ENCODE measurements at places on chromosomes 1 and 21.

GRCh38 chr1:229641306-229641705 lies 15.3 kb downstream of the URB2 start:
- no peak for DNase-seq

GRCh38 chr1:111709986-111710385 lies 29.2 kb downstream of the INKA2 start:
- no peak for DNase-seq

- DNase-seq: peak; percentile 69
These were observed 201.0 kb downstream of the HS2ST1 start for GRCh38 chr1:87115317-87115890.

DNA sequence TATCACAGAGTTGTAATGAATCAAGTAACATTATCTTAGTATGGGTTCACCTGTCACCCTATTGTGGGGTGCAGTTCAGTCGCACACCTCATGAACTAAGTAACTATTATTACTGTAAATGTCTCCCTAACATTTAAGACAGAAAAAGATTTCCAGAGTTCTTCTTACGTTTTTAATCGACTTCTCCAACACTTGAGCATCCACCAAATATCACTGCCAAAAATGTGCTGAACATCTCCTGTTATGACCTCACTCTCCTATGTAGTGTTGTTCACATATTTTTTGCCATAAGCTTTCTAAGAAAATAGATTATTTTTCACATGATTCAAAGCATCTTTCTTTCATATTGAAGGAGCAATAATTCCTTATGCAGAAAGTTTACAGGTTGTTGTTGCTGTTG lies 1.3 kb downstream of the TTLL7 start:
- no peak for DNase-seq

- DNase-seq: no peak
These were observed 31.7 kb upstream of the MAN1A2 start for GRCh38 chr1:117335376-117336086.

GRCh38 chr21:32842146-32842545 lies 70.6 kb upstream of the PAXBP1 start:
- DNase-seq: no peak

GRCh38 chr1:167641786-167642500 lies 11.9 kb downstream of the RCSD1 start:
- no peak for DNase-seq

DNA sequence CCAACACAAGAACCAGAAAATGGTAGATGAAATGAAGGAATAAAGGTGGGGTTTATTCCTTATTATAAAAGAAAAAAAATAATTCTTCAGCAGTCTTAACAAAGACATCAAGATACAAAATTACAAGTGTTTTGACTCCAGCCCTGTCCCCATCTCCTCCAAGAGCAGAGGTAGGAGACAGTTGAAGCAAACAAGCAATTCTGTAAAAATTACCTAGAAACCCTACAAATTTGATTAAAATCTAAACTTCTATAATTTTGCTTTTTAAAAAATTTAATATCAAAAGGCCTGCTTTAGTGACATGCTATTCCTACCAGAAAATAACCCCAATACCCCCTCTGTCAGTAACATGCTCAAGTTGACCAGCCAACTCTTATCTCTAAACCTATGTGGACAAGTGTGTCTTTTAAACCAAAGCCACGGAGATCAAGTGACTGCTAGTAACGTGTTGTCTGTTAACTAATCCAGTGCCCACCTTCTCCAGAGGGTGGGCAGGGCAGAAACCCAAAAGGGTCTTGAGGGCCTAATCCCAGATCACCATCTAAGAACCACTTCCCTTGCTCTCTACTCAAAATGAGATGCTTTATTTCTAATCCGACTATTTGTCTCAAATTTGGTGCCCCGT lies 8.4 kb downstream of the GLUL start:
- DNase-seq: no peak

GRCh38 chr1:161185732-161186311 lies 8.5 kb upstream of the B4GALT3 start:
- DNase-seq: no peak

- no peak for DNase-seq
These were observed 37.8 kb upstream of the C8B start for GRCh38 chr1:57003398-57004139.

DNA sequence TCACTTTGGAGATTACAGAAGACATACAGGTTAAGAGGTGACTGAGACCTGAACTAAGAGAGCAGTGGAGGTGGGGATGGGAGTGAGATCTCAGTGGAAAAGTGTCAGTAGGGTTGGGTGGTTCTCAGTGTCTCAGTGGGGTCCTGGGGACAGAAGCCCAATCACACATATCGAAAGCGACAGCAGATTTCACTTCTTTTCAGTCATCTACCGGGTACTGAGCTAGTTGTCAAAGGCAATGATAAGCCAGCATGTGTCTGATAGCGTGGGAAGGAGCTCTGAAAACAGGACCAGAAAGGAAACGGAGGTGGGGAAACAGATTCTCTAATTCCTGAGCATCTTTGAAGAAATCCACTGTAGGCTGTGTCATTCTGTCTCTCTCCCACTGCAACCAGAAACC lies 59.5 kb downstream of the RHOU start:
- no peak for DNase-seq

- no peak for DNase-seq
These were observed 14.1 kb upstream of the VWA5B1 start for GRCh38 chr1:20276485-20277159.

GRCh38 chr1:180003026-180003695 lies 48.6 kb downstream of the CEP350 start:
- DNase-seq: no peak

- DNase-seq: no peak
These were observed 171.8 kb downstream of the TOMM20 start for GRCh38 chr1:234956821-234957329.

- no peak for DNase-seq
These were observed 141.8 kb downstream of the DISC1 start for GRCh38 chr1:231768416-231768815.

- peak; percentile 74 for DNase-seq
These were observed 744 bp upstream of the WDR26 start for GRCh38 chr1:224435318-224435763.

GRCh38 chr1:215273838-215274516 lies 191.4 kb downstream of the KCNK2 start:
- DNase-seq: peak; percentile 63

- no peak for DNase-seq
These were observed 1.3 kb downstream of the CRYZ start for GRCh38 chr1:74731399-74732052.

- no peak for DNase-seq
These were observed 30.3 kb downstream of the YARS1 start for GRCh38 chr1:32786856-32787255.

- no peak for DNase-seq
These were observed 60.9 kb upstream of the LAX1 start for GRCh38 chr1:203704120-203704519.

DNA sequence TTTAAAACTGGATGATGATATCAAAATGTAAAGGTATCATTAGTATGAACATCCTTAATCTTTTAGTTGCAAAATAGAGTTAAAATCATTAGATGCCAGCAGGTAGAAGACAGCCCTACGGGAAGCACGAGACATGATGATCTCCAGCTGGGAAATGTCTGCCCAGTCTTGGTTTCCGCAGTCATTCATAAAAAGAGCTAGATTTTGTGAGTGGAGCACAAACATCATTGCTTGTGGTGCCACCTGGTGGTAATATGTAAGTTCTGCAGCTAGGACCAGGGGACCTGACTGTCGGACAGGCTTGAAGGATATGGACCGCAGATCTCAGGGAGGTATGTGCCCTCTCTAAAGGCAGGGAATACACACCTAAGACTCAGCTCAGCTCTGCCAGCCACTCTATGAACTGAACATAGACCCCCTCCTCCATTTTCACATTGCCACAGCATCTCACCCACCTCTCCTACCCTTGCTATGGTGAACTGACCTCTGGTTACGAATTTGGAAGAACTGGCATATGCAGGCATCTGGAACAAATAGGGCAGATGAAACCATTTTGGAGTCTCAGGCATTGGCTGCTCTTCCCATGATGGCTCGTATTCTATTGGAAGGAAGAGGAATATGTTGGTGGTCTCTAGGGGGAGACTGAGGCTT lies 9.2 kb downstream of the FCMR start:
- DNase-seq: peak; percentile 68

GRCh38 chr21:40829308-40829707 lies 17.6 kb downstream of the DSCAM start:
- no peak for DNase-seq

- DNase-seq: no peak
These were observed 30.4 kb upstream of the ZFYVE9 start for GRCh38 chr1:52111492-52111891.

GRCh38 chr1:3795453-3796214 lies 664 bp downstream of the LRRC47 start:
- no peak for DNase-seq

DNA sequence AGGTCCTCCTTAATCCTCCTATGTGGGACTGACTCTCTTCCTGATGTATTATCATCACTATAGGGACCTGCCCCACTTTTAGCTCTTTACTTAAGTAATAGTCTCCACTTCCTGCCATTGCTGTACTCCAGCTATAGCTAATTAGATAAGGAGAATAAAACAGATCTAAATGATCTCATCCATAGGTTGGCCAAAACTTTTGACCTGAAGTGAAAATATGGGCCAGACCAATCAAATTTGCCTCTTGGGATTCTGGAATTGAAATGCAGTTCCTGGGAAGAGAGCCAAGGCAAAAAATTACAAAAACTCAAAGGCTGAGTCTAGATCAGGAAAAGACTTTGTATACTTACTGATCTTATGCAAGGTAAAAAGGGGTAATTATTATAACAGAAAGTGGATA lies 36.1 kb upstream of the PDE4B start:
- DNase-seq: no peak

DNA sequence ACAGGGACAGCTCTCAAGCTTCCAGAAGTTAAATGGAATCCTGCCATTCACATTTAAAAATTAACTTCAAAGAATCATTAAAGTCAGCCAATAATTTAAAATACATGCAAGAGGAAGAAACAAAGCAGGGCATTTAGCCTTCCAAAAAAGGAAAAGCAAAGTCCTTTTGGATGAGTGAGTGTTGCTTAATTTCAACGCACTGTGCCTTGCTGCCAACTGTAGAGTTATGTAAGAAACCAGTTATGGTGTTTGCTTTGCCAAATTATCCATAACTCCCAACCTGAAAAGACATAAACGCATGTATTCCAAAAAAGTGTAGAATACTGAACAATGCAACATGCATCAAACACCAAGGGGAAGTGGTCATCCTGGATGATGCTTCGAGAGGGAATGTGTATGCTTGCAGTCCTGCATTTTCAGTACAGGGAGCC lies 16.1 kb upstream of the KCNE1 start:
- no peak for DNase-seq

- DNase-seq: no peak
These were observed 730.0 kb upstream of the B3GALT2 start for GRCh38 chr1:193916452-193916851.

GRCh38 chr1:40049725-40050124 lies 9.2 kb downstream of the CAP1 start:
- DNase-seq: no peak

DNA sequence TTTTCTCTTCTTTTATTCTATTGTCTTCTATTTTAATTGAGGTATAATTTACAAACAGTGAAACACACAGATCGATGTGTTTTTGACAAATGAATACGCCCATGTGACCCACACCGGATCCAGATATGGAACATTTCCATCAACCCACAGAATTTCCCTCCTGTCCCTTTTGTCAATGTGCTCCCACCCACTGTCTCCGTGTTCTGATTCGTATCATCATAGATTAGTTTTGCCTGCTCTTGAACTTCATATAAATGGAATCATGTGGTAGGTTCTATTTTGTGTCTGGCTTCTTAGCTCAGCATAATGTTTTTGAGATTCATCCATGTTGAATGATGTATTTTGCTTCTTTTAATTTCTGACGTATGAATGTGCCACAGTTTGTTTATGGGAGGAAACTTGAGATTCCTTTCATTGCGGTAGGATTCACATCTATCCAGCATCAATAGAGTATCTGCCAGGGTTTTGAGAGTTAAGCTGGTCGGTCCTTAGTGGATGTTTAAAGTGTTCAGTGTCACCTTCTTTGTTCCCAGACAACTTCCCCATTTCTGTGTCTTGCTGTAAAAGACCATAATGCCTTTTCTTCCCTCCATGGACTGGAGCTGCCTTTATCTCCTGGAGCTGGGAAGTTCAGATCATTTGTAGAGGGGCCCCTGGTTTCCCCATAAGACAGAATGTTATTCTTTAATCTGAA lies 14.7 kb downstream of the NAV1 start:
- DNase-seq: no peak

GRCh38 chr21:42311816-42312625 lies 3.2 kb downstream of the TFF3 start:
- no peak for DNase-seq

DNA sequence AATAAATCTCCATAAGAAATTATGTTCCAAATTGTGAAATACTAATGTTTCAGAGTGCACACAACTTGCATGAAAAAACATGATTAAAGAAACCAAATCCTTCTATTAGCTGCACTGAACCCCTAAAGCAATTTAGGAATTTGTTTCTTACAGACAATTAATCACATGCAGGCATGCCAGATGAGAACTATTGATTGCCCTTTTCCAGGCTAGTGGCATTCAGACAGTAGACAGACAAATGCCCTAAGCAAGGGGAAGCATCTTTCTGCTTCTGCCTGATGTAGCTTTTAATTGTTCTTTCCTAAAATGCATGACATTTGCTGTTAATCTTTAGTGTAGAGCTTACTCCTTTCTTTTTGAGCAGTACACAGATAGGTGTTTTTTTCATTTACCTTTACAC lies 229.5 kb downstream of the DPYD start:
- DNase-seq: no peak

DNA sequence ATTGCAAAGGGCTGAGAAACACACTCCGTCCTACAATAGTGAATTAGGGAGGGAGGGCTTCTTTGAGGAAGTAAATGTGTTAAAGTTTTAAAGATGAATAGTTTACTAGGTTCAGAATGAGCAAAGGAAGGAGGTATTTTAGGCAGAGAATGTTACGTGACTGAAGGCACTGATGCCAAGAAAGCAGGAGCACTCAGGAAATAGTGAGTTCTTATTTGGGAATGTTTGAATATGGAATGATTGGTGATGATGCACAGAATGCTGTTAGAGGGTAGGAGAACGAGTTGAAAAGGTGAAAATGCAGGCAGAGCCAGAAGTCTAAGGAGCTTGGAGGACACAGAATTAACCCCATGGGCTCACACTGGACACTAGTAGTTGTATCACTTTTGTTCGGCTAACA lies 108.0 kb downstream of the NRIP1 start:
- DNase-seq: peak; percentile 39

- no peak for DNase-seq
These were observed at the start of gene DMBX1 for GRCh38 chr1:46489638-46490405. TSS of gene DMBX1 (plus strand) at chr1:46489836. CDS start at chr1:46507011, 17,175 bp downstream.

- no peak for DNase-seq
These were observed 375.4 kb downstream of the NUF2 start for GRCh38 chr1:163697137-163697536.

DNA sequence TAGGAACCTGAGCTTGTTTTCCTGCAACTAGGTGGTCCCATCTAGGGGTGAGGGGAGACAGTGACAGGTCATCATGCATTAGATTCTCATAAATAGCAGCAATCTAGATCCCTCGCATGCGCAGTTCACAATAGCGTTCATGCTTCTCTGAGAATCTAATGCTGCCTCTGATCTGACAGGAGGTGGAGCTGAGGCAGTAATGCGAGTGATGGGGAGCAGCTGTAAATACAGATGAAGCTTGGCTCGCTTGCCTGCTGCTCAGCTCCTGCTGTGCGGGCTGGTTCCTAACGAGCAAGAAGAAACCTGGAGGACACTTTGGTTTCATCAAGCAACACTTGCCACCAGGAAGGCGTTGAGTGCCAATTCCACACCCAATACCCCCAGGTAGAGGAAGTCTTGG lies 95.1 kb upstream of the OLIG2 start:
- DNase-seq: no peak

All from GM04504 (cell line).